ENCODE measurements at places on chromosomes 2 and 18. TPM values are rescaled to one million over a fixed set of nuclear protein-coding genes. Genes with fewer than 3 reads are reported as not detected.

The MARS2 gene
- 5.2 TPM for total RNA-seq

The NEU2 gene
- total RNA-seq = 0.41 TPM

The CPLX4 gene
- total RNA-seq = not detected

- DNase-seq = no peak
Measured at GRCh38 chr18:76263046-76264005, 231.7 kb downstream of the ZNF516 start.

- no peak for DNase-seq
Measured at GRCh38 chr2:56376699-56377665, 193.2 kb downstream of the CCDC85A start.

- no peak for DNase-seq
Measured at GRCh38 chr2:186342029-186342428, 144.0 kb upstream of the ZC3H15 start.

- DNase-seq = no peak
Measured at GRCh38 chr18:50190926-50191325, 4.0 kb downstream of the MYO5B start.

DNA sequence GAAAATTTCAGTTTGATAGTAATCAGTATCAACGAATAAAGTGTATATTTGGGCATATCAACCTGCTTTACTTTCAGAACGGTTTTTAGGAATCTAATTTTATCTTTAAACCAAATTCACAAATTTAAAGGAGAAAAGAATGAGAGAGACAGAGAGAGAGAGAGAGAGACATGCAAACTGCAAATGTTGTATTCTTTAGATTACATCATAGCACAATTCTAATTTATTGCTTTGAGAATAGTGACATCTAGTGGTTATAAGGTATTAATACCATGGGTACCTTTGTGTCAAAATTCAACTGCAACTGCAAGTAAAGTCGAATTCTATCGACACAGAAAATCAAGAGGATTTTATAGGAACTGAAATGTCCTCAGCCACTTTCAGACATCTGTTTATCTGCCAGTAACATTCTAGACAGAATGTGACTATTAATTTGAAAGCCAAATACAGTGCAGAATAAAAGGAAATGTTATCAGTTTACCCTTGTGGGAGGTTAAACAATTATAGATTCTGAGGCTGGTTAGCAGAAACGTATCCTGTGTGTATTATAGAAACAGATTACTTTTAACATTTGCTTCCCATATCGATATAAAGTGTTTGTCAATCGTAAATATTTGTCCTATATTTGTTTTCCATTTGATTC lies 529.8 kb upstream of the VRK2 start:
- no peak for DNase-seq
